ENCODE measurements at places on chromosomes 12 and 14.

DNA sequence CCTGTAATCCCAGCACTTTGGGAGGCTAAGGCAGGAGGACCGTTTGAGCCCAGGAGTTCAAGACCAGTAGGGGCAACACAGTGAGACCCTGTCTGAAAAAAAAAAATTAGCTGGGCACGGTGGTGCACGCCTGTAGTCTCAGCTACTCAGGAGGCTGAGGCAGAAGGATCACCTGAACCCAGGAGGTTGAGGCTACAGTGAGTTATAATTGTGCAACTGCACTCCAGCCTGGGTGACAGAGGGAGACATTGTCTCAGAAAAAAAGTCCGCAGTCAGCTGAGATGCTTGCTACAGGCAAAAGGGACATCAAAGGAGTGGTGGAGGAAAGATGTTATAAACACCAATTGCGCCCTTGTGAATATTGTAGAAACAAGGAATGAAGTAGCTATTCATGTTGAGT, 77.8 kb downstream of the NDUFA12 start:
- DNase-seq: no peak

DNA sequence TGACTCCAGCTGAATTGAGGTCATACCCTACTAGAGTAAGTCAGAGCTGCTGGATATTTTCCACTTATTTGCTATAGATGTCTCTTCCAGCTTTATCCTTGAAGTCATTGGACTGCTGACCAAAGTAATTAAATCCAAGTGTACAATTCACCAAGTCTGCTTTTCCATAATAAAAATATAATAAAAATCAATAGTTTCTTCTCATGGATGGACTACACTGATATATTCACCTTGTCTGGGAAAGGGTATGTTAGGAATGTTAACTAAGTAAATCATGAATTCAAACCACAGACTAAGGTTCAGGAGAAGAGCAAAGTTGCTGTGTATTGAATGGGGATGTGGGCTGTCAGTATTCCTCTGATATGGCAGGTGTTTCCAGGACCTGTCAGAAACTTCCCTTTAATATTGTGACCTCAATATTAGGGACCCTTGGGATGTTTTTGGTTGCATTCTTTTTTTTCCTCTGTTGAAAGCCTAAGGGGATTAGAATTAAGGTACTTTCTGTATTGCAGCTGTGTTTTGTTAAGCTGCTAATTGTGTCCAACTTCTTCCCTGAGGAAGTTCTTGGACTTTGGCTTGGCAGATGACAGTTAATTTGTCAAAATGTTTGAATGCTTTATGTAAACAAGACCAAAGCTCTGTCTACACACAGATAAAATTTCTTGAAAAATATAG, 284.0 kb downstream of the ATP23 start:
- no peak for DNase-seq

DNA sequence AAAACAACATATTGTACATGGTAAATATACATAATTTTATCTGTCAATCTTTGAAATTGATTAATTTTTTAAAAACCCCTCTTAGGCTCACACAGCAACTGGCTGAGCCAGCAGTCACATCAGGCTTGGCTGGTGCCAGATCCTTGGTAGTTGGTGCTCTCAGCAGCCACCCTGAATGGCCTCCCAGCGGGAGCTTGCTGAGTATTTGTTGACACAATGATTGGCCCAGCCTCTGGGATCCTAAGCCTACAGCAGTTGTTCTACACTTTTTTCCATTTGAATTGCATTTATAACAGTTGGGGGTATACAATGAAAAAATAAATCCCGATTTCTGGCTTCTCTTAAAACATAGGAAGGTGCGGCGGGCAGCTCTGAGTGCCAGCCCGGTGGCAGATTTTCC, 11.1 kb downstream of the PRKAB1 start:
- no peak for DNase-seq

DNA sequence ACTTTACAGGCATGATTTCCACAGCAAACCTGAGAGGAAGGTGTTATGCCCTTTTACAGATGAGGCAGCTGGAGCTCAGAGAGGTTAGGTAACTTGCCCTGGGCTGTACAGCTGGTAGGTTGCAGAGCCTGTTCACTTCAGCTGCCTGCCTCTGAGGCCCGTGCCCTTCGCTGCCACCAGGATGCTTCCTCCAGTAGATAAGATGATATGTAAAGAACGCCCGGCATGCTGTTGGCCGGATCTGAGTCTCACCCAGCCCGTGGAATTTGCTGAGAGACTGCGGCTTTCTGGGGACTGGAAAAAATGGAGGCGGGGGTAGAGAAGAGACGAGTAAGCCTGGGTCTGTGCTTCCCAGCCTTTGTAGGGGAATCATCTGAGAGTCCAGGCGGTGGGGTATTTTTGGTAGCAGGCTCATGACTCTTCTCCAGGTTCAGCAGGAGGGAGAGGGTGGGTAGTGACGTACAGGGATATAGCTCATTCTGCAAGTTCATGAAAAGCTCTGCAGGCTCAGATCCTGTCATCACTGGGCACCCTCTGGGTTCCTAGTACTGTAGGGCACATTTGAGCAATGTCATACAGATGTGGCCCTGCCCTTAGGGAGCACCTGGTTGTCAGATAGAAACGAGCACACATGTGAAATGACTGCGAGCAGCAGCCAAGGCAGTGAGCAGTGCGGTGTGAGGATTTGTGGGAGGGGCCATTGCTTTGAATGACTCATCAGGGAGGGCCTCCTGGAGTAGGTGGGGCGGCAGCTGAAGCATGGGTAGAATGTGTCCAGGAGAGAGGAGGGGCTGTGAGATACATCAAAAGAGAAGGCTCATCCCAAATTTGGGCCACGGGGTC, 159.4 kb downstream of the TSPAN9 start:
- DNase-seq: no peak

DNA sequence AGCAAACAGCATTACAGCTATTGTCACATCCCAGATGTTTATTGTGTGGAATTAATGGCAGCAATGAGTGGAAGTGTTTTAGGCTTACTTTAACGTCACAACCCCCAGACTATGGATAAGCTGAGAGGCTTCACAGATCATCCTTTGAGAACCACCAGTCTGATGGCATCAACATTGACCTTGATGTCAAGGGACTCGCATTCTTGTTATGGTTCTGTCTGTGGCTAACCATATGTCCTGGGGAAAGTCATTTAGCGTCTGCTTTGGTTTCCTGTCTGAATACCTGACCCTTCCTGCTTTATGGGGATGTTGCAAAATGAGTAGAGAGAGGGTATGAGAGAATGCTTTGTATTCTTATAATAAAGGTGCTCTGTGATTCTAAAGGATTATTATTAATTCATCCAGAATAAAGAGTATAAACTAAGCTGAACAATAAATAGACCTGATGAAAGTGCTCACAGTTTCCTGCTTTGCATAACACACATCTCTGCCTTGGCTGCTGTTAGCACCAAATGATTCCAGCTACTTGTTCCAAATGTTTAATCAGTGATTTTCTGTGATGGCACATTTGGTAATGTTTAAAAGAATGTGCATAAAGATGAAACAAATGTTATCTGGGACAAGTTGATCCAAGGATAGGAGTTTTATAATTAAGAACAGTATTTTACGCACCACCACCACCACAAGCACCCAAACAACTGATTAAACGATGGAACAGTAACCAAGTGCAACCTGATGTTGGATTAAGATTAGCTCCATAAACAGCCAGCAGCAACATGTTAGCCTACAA, 116.9 kb upstream of the LRIG3 start:
- DNase-seq: no peak

GRCh38 chr12:47234576-47235141, 154.9 kb upstream of the AMIGO2 start:
- DNase-seq: no peak

DNA sequence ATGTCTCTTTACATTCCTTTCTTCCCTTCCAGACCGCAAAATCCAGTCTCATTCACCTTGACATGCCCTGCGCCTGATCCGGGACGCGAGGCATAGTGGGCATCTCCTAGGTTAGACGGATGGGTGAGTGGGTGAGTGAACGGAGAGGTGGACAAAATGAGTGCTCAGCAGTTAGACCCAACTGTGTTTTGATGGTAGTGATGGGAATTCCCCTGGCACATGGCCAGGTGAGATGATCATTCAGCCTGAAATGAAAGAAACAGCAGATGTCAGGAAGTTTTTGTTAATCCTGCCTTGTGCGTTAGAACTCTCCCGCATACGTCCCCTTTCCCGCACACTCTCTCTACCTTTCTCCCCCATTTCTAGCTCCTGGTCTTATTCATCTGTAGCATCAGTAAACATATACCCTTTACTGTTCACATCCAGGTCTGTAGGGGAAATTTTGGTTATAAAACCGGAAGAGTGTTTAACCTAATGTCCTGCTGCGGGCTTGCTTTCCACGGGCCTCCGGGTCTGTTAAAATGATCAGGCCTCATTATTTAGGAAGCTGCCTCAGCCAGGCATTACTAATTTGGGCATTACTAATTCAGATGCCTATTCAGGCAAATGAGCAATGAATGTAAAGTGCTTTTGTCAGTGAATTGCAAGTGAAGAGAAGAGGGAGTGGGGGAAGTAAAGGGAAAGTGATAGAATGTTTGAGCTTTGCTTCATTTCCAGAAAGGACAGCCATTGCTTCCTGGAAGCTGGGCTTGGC, 172.8 kb downstream of the ETV6 start:
- peak; percentile 34 for DNase-seq

DNA sequence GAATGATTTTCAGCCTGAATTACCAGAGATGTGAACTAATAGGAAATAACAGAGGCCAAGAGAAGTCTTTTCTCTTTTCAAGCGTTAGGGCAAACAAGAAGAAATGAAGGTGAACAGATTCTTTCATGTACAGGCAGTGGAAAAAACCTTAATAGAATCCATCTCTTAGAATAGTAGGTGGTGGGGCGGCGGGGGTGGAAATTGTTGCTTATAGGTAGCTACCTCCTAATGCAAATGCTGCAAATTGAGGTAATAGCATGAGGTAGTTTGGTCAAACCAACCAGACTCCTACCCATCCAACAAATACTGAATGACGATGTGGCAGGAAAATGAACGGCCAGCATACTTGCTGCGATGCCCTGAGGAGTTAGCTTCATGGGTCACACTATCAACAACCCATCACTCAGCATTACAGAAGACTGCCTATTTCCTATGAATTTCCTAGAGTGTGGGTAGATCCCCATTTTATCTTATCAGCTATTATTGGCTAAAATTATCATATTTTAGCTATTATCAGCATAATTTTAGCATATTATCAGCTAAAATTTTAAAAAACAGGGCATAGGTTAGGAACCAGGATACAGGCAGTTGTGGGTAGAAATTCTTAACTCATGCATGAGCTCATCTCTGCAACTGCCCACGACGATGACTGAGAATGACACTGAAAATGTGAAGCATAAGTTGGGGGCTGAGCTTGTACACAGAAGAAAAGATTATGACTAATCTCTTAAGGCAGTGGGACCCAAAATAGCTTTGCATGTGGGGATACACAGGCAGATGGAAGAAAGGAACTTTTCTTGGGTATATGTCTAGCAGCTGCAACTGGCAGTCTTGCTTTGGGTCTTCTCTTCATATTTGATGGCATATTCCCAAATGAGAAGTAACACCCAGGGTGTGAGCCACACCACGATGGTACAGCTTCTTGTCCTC, 68.7 kb downstream of the NIN start:
- peak; percentile 23 for DNase-seq

DNA sequence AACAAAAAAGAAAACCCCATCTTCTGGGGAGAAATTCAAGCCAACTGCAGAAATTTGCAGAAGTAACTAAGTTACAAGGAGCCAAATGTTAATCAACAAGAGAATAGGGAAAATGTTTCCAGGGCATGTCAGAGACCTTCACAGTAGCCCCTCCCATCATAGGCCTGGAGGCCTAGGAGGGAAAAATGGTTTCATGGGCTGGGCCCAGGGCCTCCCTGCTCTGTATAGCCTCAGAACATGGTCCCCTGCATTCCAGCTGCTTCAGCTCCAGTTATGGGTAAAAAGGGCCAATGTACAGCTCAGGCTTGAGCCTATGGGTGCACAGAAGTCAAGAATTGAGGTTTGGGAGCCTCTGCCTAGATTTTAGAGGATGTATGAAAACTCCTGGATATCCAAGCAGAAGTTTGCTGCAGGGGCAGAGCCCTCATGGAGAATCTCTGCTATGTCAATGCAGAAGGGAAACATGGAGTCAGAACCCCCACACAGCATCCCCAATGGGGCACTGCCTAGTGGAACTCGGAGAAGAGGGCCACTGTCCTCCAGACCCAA, 260.9 kb downstream of the DUSP6 start:
- no peak for DNase-seq

DNA sequence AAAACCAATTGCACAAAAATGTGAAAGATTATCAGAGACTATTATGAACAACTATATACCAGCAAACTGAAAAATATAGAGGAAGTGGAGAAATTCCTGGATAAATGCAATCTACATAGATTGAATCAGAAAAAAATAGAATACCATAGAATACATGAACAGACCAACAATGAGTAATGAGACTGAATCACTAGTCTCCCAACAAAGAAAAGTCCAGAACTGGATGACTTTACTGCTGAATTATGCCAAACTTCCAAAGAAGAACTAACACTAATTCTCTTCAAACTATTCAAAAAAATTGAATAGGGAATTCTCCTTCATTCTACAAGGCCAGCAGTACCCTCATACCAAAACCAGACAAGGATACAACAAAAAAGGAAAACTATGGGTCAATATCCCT, 60.6 kb downstream of the GUCY2C start:
- DNase-seq: no peak

- DNase-seq: no peak
Measured at GRCh38 chr12:120067084-120067869, 49.3 kb downstream of the RAB35 start.

DNA sequence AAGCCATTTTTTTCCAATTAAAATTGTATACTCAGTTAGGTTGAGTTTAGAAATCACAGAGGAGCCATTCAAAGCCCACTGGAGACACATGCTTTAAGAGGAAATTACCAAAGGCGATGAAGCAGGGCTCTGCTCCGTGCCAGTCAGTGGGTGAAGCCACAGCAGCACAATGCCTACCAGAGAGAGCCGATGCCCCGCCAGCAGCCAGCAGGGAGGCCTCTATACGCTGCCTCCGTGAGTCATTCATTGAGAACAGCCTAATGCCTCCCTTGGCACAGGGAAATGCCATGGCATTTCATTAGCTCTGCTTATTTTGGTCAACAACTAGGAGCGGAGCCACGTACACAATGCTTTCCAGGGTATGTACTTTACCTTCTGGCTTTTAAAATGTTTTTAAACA, 197.8 kb upstream of the FRMD6 start:
- no peak for DNase-seq

DNA sequence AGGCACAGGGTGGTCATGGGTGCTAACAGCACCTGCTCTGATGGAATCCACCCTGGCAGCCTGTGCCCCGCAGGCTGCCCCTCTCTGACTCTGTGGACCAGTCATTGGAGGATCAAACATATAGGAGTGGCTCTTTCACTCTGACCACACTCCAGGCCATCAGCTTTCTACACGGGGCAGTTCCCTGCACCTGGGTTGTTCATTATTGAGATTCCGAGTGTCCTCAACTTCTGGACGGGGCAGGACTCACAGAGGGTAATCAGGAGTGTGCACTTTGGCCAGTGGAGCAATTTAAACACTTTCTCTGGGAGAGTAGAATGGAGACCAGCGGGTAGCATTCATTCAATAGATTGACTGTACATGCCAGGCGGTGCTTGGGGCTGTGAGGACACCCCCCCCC, 94.8 kb downstream of the NINJ2 start:
- DNase-seq: no peak

All from activated CD4-positive, alpha-beta T cell treated with anti-CD3 and anti-CD28 coated beads for 24 hours (primary cell).